Tibial artery (tissue), 4 donors: ENCODE measurements at places on chromosomes 1 and 21.
A peak's percentile ranks its signal among the peaks of the same experiment; 100 is the strongest.

DNA sequence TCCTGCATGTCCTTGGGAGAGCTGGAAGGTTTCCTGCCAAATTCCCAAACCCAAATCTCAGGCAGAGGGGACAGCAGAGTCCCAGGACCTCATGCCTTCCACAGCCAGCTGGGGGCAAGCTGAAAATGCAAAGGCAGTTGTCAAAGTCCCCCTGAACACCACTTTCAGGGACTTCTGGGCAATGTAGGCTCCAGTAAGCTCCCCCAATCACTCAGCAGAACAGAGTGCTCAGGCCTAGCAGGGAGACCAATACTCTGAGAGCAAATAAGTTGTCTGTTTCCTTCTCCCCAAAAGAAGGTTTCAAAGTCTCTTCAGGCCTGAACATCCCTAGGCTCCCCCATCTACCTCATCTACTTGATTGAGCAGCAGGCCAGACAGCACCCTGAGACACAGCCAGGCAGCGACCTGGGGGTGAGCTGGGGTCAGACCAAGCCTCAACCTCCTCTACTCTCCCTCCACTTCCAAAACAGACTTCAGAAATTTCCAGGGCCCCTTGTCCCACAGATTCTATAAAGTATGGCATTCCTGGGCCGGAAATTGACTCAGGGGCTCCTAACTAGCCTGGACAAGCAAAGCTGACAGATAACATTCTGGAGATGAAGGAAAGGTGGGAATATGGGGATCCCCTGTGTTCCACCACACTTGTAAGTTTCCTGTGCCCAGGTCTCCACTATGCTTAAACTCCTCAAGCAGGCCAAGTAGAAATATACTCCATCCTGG lies 1.9 kb downstream of the SLC9A1 start:
- DNase-seq, result no peak

GRCh38 chr1:48242141-48242736 lies 19.7 kb downstream of the SLC5A9 start:
- no peak for DNase-seq

DNA sequence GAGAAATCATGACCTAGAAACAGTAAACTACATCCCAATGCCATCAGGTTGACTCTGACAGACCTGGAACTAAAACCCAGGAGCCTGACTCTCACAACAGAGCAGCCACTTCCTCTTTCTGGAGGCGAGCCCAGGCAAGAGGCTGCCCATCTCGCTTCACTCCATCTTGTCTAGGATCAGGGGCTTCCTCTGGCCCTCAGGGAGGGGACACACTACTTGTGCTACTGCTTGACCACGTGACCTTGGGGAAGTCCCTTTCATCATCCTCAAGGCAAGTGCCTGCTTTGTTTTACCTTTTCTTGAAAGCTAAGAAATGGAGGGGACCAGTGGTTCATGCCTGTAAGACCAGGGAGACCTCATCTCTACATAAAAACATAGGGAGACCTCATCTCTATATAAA lies 2.6 kb upstream of the TENT5B start:
- DNase-seq, result no peak

DNA sequence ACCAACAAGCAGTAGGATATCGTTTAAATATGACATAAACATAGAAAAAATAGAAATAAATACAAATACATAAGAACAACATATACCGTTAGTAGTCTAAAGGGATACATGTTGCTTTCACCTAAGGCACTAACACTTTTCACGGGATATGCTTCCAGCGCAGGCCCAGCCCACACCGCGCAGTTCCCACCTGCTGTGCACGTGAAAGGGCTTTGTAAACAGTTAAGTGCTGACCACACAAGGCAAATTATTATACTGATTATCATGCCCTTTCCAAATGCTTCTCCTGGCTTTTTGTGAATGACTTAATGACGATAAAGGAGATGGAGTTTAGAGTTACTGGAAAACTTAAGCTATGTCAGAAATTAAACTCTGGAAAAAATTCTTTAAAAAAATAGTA lies 11.3 kb upstream of the IL22RA1 start:
- DNase-seq, result no peak

GRCh38 chr1:1124786-1125642 lies 9.1 kb upstream of the C1orf159 start:
- DNase-seq, result no peak

GRCh38 chr1:214808845-214809460 lies 206.0 kb downstream of the CENPF start:
- no peak for DNase-seq

DNA sequence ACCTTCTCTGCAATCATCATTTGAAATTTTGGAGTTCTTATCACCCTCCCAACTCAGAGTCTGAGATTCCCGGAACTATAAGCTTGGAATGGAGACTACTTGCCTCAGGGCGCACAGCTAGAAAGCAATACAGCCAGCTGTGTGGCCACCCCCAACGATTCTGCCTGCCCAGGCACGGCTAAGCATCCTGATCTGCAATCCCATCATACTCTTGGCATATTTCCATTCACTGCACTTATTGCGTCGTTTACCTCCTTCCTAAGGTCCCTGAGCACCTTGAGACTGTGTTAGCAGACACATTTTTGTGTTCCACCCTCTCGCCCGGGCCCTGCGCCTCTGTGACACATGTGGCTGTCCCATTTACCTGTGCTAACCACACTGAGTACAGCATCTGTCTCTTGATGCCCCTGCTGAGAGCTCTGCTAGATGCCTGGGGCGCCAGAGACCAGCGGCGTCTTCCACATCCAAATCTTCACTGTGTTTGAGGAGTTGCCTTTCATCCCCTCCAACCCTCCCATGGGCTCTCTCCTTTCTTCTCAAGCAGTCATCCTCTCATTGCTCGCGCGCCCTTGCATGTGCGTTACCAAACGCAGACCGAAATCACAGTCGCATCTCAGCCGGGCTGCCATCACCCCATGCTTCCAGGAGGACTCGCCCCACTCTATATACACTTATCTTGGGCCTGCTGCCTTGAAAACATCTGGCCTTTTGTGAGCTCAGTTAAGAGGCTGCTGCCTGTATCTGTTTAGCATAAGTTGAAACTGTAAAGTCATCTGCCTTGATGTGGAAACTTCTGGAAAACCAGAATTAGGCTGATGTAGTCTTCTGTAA lies 3.5 kb upstream of the CLDN19 start:
- no peak for DNase-seq

GRCh38 chr1:192518700-192519099 lies 56.9 kb upstream of the RGS1 start:
- DNase-seq, result no peak

- DNase-seq, result peak; percentile 92
Observed at GRCh38 chr1:234499119-234499942, 20.4 kb upstream of the TARBP1 start.

- no peak for DNase-seq
Observed at GRCh38 chr1:151681923-151682322, 34.7 kb downstream of the CELF3 start.

GRCh38 chr1:185486346-185486745 lies 169.3 kb upstream of the IVNS1ABP start:
- no peak for DNase-seq

- DNase-seq, result peak; percentile 94
Observed at GRCh38 chr1:172532183-172532699, 709 bp upstream of the SUCO start.

DNA sequence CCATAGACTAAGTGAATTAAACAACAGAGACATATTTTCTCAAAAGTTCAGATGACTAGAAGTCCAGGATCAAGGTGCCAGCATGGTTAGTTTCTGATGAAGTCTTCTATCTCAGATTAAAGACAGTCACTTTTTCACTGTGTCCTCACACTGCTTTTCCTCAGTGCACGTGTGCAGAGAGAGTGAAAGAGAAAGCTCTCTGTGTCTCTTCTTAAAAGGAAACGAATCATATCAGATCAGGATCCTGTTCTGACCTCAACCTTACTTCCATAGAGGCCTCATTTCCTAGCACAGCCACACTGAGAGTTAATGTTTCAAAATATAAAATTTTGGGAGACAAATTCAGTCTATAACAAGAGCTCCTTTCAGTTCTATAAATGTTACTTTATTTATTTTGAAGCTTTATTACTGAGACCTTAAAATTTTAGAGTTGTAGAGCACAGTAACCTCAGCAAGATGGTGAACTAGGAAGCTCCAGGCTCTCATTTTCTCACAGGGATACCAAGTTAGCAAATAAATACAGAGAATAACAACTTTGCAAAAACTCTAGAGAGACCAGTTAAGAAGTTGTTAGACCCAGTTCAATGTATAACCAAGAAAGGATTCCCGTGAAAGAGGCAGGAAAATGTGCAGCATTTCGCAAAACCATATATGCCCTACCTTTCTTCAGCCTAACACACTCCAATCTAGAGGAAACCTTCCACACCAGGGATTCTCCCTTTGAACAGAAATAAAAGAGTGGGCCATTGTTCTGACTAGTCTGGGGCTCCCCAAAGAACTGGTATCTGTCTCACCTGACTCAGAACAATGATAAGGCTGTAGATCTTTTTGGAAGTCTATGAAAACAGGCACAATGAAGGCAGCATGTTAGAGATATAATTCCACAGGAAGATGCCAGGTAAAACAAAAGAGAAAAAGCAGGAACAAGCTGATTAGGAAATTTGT lies 372.2 kb downstream of the MRPL39 start:
- no peak for DNase-seq

- DNase-seq, result no peak
Observed at GRCh38 chr1:54575605-54576290, 27.7 kb downstream of the ACOT11 start.
